ENCODE measurements at places on chromosomes 5 and 9.

DNA sequence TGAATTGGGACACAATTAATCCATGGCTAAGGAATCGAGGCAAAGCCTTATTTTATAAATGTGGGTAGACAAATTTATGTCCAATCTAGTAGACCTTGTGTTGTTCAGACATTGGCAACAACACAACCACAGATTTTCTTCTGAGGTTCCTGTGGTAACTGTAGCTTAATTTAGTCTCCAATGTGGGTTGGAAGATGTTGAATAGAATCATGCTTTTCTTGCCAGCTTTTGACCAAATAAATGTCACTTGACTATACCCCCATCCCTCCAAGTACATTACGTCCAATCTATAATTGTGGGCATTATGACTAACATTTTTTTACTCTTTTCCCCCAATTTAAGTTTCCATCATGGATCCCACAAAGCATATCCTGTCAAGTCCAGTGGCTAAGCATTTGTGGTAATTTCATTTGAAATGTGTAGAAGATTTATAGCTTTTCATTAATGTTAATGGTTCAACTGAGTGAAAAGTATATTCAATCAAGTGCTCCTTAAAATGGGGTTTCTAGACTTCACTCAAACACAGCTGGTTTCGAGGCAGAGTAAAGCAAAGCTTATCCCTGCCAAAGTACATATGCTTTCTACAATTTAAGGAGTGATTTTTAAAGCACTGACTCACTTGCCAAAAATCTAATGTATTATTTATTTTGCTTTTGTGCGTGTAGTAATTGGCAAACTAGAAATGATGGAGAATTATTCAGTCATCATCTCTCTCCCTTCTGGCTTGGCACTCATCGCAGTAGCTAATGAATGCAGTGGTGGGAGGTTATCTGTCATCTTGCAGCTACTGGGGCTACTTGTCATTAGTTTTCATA lies 141.8 kb downstream of the FAM174A start:
- peak; percentile 77 for DNase-seq

GRCh38 chr5:113806904-113807303 lies 293.4 kb downstream of the YTHDC2 start:
- no peak for DNase-seq

DNA sequence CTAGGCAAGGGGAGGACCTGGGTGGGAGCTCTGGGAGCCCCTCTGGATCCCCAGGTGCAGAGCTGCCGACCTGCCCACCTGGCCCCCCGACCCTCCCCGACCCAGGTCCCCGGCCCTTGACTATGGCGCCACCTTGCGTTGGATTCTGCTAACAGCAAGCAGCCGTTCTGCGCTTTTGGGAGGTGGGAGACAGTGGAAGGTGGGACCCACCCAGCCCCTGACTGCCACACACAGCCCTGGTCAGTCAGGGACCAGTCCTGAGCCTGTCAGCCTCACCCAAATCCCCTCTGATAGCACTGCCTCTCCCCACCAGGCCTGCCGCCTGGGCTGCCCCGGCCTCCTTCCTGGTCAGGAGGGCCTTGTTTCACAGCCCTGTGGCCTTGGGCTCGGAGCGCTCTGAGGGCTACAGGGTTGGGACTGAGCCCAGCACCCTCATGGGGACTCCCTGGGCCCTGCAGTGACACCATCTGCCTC lies 77.9 kb downstream of the HMCN2 start:
- no peak for DNase-seq

GRCh38 chr9:133285252-133285775 lies 10.3 kb upstream of the ABO start:
- DNase-seq, result no peak

DNA sequence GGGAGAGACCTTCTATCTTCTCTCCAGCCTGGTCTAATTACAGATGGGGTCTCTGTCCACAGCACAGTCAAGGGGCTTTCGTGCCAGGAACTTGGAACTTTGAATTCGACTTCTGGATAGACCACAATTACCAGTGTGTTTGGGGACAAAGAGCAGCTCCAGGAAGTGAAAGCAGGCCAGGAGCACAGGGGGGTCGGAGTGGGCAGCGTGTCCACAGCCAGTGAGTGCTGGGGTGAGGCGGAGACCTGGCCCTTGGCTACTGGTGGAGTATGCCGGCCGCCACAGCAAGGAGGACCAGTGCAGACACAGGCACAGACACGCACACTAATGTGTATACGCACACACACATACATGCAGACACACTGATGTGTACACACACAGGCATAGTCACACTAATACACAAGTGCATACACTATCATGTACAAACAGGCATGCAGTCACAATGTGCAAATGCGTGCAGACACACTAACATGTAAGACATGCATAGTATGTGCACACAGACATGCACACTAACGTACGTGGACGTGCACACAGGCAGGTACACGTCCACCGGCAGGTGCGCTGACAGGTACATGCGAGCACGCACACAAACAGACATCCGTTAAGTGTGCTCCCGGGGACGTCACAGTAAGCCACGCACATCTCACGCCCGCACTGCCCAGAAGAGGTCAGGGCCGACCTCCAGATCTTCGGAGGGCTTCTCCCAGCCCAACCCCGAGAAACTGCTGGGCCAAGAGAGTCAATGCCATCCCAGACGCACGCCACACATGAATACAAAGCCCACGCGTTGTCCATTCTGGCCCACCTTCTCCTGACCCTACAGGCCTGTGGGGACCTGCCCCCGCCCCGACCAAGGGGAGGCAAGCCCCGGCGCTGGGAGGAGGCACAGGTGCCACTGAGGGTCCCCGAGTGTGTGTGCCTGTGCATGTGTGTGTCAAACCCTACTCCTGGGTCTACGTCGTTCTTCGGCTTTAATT lies 46.5 kb downstream of the NKD2 start:
- no peak for DNase-seq

GRCh38 chr9:93612796-93613154 lies 36.4 kb downstream of the PHF2 start:
- DNase-seq, result no peak

DNA sequence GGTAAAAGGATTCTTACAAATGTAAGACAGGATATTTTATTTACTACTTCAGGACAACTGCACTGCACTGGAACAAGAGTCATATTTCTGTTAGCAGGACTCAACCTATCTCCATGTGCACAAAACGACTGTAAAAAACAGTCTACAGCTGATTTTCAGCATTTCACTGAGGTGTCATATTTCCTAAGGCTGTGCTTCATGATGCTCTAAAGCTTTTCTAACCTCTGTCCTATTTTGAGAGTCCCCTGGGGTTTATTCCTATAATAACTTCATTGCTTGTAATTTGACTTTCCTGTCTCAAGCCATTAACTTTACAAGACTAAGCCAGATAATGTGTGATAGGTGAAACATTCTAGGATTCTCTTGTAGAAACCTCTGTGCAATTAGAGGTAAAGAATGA lies 472.3 kb downstream of the HINT1 start:
- DNase-seq, result no peak
